AG09309 (cell line): ENCODE measurements at places on chromosomes 12 and 14.
A peak's percentile ranks its signal among the peaks of the same experiment; 100 is the strongest.

DNA sequence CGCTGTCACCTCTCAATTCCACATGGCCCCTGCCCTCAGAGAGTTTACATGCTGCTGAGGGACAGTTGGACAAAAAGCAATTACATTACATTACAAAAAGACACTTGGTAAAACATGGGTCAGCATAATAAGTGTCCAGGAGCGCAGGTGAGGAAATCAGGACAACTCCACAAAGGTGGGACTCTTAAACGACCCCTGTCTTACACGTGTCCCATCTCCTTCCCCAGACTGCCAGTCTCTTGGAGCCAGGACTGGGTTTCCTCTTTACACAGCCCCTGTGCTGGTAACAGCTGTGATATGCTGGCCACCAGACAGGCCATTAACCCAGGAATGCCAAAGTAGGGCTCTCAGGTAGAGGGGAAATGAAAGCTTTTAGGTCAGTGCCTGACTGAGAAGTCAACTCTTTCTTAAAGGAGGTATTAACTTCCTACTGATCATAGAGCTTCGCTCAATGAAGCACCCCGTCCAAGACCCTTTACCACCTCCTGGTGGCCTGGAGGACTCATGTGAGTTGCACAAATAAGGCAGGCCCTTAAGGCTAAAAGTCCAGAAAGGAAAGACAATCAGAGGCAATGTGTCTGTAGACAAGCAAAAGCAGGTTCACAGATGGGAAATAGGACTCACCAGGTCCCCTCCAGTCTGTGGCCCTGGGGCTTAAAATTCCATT lies 55.5 kb downstream of the ANO2 start:
- no peak for DNase-seq

DNA sequence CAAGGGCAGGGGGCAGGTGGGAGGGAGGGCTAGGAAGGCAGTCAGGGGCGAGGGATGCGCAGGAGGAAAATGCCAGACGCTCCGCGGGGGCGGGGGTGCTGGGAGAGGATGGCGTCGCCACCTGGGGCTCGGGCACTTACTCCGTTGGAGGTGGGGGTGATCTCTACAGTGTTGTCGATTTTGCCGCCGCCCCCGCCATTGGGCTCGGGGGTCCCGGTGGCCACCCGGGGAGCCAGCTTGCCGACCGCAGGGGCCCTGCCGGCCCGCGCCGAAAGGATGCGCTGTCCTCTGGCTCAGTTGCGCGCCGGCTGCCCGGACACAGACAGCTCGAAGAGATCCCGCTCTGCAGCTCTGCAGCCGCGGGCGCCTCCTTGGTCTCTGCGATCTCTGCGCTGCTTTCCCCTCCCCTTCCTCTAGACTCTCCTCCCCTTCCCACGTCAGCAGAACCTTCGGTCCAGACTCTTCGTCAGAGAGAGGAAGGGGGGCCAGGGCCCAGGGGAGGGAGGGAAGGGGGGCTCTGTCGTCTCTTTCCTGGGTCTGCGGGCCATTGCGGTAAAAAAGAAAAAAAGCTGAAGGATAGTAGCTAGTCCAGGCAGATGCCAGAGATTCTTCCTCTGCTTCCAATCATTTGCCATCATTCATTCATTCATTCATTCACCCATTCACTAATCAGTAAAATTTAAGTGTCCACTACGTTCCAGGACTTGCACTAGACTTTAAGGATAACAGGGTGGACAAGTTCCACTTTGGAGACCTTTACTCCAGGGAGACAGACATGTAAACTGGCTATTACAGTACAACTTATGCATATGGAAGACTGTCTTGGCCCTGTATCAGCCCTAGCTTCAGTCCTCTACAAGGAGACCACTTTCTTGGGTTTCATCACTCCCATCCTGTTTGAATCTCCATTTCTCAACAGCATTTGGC lies at the start of gene SLC22A17:
Gene SLC22A17 (minus strand): TSS at position 382 of the 927 bp plus-strand sequence.
- DNase-seq: peak; percentile 61

DNA sequence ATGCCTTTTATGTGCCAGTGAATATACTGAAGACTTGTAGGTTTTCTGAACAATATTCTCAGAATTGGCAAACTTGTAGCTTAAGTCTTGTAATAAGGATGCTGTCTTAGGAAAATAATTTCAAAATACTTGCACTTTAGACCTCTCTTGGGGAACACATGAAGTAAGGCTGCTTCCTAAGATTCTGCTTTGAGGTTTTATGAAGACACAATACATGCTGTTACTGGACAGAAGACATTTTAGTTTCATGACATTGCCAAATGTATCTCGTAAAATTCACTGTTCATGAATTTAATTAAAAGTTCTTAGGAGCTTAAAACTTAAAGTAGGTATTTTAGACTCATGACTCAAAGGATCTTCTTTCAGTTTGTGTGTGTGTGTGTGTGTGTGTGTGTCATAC lies 80.7 kb downstream of the RAD51B start:
- DNase-seq: peak; percentile 13

GRCh38 chr14:32980902-32981501 lies 42.3 kb downstream of the NPAS3 start:
- DNase-seq: no peak
